Midbrain (tissue), 1 donor: ENCODE measurements at places on chromosomes 2 and 18.

DNA sequence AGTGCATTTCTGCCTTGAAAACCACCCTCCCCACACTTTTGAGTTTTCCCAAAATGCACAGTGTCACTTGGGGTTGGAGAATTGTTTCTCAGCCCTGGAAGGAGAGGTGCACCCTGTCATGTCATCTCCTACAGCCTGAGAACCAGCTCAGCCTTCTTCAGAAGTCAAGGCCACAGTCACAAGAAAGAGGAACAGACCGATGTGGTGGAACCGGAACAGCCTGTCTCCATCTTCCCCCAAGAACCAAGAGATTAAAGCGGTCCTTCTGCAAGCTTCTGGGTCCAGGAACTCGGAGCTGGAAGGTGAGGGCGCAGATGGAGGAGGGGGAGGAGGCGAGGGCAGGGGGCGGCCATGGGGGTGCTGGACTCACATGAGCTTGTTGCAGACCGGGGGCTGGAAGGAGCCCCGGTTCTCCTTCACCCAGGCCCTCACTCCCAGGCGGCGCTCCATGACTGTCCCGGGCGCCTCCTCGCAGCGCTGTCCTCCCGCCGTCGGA, 248 bp downstream of the HAAO start:
- DNase-seq, result no peak

GRCh38 chr2:79887747-79888374, 375.0 kb downstream of the CTNNA2 start:
- DNase-seq, result peak; percentile 72

- DNase-seq, result no peak
These were observed 14.6 kb upstream of the KIDINS220 start for GRCh38 chr2:8851811-8852560.

DNA sequence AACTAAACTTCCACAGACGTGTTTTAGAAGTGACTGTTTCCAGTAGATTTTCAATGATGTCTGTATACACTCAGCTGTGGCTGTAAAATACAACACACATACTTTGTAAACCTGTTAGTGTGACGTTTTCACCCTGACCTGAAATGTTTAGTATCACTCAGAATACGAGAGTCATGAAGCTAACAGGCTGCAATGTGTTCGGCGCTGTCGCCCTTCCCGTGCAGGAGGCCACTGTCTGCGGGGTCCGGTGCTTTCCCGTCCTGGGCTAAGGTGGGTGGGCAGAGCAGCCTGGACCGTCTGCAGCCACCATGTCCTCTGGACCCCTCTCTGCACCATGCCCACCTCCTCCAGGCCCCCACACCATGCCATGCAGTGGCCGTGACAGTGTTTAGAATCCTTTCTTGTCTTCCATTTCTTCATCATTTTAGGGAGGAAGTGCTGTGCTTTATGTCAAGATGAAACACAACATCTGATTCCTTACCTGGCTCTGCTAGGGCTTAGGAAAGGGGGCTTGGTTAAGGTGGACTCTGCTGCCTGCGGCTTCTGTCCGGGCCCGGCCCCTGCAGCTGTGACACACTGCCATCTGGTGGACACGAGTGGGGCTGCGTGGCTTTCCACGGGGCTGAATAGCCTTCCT, 53.8 kb upstream of the RBM44 start:
- peak; percentile 85 for DNase-seq

- DNase-seq, result no peak
These were observed 2.4 kb downstream of the TCF7L1 start for GRCh38 chr2:85135660-85135914.

DNA sequence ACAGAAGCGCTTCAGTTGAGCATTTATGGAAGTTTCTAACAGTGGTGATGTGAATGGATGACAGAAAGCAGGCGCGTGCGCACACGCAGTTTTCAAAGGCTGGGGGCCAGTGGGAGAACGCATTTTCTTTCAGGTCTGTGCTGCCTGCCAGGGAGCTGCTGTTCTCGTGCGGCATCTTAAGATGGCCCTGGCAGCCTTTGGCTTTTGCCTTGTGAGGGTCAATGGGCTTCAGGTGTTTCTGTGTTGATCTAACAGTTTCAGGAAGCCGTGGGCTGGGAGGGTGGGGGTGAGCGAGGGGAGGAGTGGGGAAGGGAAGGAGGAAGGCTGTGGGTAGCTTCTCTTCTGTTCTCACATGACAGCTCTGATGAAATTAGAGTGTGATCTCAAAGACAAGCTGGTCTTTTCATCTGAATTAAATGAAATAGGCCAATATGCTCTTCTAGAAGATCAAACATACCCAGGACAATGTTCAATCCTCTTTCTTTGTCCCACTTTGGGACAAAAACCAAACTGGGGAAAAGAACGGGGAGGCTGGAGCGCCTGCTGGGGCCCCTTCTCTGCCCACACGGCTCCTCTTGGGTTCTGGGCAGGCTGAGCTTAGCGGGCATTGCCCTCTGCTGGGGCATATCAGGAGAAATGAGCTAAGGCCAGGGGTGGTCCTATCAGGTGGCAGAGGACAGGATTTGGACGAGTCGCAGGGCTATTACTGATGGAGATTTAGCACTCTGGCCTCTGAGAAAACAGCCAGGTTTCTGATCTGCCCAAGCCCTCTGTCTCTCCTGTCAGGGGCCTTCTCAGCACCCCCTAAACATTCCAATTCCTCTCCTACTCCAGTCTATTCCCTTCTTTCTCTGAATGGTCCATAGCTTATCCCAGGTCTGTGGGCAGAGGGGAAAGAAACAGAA, 126.2 kb upstream of the LGALSL start:
- DNase-seq, result peak; percentile 77

DNA sequence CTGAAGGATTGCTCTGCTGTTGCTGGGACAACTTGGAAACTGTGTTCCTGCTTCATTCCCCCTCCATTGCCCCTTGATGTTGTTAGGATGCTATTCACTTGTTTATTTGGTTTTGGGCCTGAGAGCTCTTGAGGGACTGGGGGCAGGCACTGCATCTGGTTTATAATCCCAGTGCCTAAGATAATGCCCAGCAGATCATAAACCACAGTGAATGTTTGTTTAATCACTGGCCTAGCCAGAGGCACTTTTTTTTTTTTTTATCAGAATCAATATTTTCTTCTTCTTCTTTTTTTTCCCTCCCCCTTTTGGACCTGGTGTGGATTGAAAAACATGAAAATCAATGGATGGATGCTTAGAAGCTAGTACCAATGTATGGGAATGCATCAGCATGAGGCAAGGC, 38.1 kb downstream of the KCNS3 start:
- DNase-seq, result no peak

DNA sequence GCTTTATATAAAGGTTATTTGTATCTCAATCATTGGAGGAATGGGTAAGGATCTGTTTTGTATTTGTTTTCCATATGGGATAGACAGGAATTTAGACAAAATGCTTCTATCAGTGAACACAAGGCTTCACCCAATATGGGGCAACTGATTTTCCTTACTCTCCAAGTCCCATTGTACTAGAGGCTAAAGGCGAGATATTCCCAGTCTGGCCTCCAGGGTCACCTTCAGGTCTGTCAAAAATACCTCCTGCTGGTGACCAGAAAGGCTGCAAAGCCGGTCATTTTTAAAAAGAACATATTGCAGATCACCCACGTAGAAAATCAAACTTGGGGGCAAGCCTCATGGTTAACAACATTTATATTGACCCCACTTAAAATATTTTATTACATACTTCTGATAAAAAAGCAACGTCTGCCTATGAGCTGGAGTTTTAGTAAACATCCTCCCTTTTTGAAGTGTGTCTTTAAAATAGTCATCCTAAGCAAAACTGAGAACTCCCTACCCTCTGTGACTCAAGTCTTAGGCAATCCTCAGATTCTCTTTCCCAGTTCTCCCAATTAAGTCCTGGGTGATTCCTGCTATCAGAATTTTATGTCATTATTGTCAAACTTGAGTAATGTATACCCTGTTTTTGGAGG, 276.6 kb downstream of the MREG start:
- DNase-seq, result no peak

- no peak for DNase-seq
These were observed 90.9 kb upstream of the SETBP1 start for GRCh38 chr18:44589693-44590355.

GRCh38 chr18:23196119-23197007, 61.1 kb downstream of the CABLES1 start:
- no peak for DNase-seq

DNA sequence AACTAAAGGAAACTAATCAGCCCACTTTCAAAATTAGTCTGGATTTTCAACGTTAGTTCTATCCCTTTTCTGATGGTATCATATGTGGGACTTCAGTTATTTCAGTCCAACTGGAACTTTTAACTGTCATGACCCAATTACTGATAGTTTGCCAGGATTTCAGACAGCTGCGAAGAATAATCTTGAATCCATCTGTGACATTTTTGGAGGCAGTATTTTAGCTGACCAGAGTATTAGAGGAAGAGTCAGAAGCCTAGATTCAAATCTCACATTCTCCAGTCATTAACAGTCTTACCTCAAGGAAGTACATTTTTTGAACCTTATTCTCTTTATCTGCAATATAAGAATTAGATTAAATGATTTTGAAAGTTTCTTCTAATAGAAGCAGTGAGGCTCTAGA, 81.3 kb downstream of the PTRHD1 start:
- DNase-seq, result no peak

- DNase-seq, result no peak
These were observed 951 bp downstream of the EN1 start for GRCh38 chr2:118846442-118846952.

GRCh38 chr2:18505703-18506341, 54.6 kb downstream of the RDH14 start:
- no peak for DNase-seq

GRCh38 chr2:180753809-180754761, 226.3 kb upstream of the UBE2E3 start:
- no peak for DNase-seq

GRCh38 chr2:50395605-50396297, 636.2 kb downstream of the NRXN1 start:
- no peak for DNase-seq

GRCh38 chr2:202545523-202545922, 89.2 kb upstream of the FAM117B start:
- DNase-seq, result no peak

DNA sequence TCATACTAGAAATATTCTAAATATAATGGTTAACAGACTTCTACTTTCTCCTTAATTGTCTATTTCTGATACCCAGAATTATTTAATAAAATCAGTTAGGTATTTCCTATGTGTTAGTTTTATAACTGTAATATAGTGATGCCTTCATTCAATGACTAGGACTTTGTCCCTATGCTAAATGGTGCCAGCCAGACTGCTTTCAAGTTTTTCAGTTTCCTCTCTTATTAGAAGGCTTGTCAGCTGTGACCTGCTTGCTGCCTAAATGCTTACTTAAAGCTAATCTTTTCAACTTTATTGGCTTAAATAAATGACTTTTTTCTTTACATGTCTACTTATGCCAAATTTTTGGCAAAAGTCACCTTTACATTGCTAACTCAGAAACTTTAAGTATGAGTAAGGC, 30.7 kb downstream of the BAZ2B start:
- DNase-seq, result no peak

- no peak for DNase-seq
These were observed 14.8 kb downstream of the LRRFIP1 start for GRCh38 chr2:237642038-237642734.

DNA sequence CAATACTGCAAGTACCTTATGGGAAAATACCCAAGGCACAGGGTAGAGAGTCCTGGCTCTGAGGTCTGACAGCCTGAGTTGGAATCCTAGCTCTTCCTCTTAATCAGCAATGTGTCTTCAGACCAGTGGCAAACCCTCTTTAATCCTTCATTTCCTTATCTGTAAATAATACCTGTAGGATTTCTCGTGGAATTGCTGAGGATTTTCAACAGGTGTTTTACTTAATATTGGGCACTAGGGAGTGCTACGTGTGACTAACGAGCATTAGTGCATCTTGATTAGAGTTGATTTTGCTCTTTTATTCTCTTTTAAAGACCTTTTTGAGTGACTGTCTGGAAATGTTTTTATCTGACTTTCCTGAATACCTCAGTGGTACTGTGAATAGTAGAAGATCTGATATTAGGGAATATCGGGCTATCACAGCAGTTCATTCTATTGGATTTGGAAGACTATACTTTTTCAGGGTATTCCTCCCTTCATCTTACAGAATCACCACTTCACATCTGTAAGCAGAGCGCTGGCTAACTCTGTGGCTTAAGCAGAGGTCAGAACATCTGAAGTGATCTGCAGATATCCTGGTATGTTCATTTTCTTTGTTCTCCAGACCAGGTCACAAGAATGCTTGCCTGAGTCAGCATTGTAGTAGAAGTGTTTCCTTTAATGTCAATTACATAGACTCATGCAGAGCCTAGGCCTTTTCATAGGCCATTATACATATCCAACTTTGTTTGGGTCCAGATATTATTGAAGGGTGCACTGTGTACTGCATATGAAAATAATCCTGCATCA, 49.1 kb downstream of the ARHGAP28 start:
- DNase-seq, result no peak

DNA sequence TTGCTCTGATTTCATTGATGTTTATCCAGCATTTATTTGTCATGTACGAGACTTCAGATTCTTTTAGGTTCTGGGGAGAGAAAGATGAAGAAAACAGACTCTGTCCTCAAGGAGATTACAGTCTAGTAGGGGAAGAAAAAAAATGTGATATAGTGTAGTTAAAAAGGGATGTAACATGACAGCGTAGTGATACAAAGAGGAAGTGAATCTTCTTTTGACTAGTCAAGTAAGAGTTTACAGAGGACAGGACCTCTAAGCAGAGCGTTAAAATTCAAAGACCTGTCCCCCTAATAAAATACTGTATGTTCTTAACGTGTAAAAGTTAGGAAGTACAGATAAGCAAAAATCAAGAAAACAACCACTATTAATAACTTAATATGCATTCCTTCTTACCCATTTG, 47.7 kb downstream of the NCOA1 start:
- no peak for DNase-seq

DNA sequence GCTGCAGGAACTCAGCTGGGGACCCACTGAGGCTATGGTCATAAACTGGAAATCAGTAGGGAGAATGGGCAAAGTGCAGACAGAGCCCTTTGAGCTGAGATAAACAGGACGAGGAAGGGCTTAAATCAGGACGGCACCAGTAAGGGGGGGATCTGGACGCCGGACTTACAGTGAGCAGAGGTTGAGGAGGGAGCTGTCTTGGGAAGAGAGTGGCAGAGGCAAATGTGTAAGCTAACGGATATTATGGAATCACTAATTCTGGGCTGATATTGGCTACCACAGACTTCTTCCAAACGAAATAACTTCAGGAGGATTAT, 539 bp downstream of the CYP27A1 start:
- peak; percentile 42 for DNase-seq

- peak; percentile 15 for DNase-seq
These were observed 185.9 kb downstream of the PDE1A start for GRCh38 chr2:182240862-182241371.

- DNase-seq, result no peak
These were observed 188.9 kb upstream of the CXCR4 start for GRCh38 chr2:136306836-136307235.

DNA sequence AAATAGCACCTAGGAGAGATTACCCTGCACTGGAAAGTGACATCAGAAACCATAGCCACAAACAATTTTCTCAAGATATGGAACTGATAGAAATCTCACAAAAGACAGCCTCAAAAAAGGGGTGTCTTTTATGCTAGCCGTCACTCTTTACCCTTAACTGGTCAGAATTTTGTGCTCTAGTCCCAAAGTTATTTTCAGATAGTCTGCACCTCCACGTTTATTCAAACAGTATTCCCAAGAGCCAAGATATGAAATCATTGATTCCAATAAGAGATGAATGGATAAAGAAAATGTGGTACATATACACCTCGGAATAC, 23.5 kb upstream of the PMAIP1 start:
- DNase-seq, result no peak
